ENCODE measurements at places on chromosomes 4 and X.

DNA sequence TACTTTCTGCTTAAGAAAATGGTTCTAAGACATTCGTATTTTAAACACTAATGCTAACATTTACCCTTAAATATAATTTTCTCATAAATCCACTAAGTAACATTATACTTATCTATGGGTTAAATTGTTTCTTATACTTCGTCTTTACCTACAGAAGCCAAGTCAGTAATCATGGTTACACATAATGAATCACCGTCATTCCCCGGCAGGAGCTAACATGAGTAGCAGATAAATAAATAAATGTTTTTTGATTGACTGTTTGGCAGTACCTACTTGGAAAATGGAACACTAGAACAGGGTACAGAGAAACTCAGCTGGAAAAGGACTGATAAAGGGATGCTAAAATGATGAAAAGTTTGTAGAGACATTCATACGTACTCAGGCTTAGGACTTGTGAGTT is 430.4 kb downstream of the ACTRT1 start:
- no peak for DNase-seq

DNA sequence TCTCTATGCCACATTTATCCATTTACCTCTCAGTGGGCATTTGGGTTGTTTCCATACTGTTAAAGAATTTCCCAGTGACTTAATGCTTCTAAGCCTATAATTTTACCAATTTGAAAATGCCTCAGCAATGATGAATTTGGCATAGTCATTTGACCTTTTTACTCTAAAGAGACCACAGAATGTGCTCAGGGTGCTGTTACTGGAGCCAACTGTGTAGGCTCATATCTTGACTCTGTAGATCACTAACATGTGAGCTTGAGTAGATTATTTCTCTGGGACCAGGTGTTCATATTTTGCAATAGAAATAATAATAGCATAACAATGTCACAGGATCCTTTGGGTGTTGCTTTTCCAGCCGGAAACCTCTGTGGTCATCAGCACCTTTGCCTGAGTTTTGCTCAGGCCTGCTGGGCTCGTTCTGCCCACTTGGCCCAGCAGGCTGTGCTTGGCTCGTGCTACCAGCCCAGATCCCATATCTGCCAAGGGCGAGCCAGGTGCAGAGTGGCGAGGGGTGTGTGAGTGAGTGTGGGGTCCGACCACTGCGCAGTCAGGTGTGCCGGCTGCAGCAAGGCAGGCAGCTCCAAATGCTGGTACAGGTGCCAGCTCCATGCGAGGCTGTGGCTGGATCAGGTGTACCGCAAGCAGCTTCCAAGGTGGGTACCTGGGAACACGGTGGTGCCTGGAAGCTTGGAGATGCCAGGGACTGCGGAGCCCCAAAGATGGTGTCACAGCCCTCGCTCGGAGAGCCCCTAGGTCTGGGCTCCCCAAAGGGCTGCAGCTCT is 70.6 kb upstream of the ANK2 start:
- DNase-seq: no peak

DNA sequence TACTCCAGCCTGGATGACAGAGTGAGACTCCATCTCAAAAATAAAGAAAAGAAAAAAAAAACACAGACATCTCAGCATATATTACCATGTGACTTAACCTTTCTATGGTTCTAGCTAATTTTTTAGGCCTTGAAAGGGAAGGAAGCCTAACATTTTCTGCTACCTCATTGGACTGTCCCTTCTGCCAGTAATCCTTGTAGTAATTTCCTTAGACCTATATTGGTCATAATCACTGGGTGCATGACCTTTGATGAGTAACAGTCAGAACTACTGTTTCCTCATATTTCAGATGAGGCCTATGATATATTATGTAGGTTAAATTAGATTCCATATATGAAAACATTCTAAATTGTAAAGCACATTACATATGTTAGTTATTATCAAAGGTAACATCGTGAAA is 9.6 kb downstream of the XIAP start:
- no peak for DNase-seq

DNA sequence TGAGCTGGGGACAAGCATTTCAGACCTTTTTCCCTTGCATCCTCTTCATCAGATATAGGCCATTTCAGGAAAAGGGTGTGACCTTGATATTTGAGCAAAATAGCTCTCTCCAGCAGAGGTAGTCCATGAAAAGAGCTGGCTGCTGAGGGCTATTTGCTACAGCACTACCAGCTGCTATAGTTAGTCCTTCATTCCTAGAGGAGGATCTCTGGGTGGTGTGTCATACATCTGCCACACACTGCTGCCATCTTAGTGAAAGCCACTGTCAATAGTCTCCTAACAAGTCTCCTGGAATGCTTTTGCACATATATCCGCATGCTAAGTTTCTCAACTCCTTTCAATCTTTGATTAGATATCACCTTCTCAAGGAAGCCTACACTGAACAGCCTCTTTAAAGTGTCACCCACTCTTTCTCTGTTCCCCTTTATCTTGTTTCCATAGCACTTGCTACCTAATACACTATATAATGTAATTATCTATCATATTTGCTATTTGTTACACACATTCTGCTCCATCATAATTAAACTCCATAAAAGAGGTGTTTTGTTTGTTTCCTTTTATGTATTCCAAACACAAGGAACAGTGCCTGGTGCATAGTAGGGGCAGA is 131.9 kb downstream of the TBC1D19 start:
- DNase-seq: no peak

- no peak for DNase-seq
Measured at GRCh38 chrX:44036336-44036735, 63.1 kb upstream of the NDP start.

GRCh38 chrX:154457491-154458115 is 478 bp upstream of the PLXNA3 start:
- peak; percentile 55 for DNase-seq

- DNase-seq: no peak
Measured at GRCh38 chr4:1511441-1512041, 105.3 kb upstream of the NKX1-1 start.

GRCh38 chrX:81377329-81377728 is 175.4 kb downstream of the SH3BGRL start:
- no peak for DNase-seq

DNA sequence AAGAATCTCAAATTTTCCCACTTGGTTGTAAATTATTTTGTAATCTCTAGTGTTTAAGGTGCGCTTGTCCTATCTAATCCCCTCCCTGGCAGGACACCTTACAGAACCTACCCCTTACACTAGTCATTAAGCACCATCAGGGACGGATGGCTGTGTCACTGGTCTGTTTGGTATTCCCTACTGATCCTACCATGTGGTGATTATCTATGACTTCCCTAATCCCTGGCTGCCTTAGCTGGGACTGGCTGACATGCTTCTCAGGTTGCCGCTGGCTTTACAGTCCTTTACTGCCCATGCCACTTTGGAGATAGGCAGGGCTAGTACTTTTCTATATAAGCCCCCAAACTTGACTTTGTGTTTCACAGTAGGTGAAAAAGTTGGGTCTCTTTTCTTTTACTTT is 58.6 kb downstream of the ELOVL6 start:
- DNase-seq: no peak

DNA sequence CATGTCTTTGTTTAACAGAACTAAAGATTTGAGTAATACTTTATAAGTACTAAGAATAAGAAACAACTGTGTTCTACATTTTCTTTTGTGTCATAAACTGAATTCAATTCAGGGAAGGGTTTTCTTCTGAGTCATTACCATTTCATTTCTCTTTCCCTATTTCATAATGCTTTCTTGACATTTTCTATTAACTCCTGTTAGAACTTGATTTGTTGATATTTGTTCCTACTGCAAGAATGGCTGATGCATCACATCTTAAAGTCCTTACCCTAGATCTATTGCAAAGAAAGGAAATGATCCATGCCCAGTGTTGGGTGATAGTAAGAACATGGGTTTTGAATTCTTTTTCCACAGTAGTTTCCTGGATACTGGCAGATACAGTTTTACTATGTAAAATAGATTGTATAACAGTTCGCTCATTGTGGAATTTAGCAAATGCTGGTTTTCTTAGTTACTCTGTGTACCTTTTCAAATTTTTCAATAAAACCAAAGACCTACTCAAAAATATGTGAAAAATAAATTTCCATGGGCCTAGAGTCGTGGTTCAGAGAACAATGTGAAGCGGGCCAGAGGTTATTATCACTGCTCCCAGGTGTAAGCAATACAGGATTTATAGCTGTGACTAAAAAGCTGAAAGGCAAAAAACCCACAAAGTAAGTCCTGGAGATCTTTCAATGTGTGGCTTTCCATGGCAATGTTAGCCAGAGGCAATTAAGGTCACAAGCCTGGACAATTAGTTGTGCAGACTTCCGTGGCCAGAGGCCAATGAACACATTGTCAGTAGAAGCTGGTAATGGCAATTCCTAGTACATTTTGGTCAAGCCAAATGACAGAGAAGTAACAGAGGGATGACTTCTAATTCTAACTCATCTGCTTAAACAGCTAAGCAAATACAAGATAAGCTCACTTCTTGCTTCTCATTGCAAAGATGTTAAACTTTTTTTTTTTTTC is 127.3 kb upstream of the FAT4 start:
- DNase-seq: no peak

Measured in CD4-positive, alpha-beta T cell treated with Interleukin-6 at 100 ng/mL for 8 hours (primary cell).